ENCODE measurements at places on chromosomes 12 and 14.

DNA sequence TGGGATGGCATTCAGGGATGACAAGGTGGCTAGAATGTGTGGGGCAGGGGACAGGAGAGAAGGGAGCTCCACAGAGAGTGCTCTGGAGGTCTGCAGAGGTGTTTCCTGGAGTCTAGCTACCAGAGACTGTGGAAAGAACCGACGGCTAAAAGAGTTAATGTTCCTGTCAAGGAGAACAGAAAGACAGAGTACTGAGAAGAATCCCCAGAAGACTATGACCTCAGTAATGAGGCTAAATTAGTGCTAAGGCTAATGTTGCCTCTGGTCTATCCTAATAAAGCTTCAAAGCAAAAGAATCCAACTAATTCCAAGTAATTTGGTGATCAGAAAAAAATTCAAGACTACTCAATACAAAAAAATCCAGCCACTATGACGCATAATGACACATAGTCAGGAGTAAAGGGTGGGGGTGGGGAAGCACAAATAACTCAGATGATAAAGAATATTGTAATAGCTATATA, 44.7 kb downstream of the FERMT2 start:
- no peak for DNase-seq

DNA sequence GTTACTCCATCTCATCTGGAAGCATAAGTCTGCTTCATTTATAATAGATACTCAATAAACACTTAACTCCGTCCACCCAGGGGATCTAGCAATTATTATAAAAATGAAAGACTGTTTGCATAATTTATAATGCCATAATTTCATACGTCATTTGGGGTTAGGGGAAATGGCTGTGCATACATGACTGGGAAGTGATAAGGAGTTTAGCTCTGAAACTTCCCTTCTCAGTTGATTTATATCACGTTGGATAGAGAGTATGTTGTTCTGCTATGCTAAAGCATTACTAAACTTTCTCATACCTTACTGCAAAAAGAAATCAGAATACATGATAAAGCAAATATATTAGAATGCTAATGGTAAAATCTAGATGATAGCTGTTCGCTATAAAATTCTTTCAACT, 90.4 kb upstream of the DYNC1H1 start:
- DNase-seq: no peak

DNA sequence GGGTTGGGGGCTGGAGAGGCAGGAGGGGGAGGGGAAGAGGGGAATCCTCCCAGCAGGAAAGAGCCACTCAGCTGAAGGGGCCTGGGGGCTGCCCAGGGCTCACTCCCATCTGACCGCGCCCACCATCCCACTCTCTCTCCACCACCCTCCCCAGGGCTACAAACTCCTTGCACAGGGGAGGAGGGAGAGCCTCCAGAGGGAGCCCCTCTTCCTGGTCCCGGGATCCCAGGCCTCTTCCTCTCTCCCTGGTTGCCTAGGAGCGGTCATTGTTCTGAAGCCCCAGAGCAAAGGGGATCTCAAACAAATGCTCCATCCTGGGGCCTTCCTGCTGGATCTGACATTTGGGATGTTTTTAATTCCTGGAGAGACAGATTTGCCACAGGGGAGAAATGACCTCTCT, 39.8 kb upstream of the DLK1 start:
- no peak for DNase-seq

- DNase-seq: no peak
Observed at GRCh38 chr12:50275556-50275955, 7.8 kb downstream of the LIMA1 start.

GRCh38 chr12:112705037-112705632, 86.4 kb upstream of the RPH3A start:
- DNase-seq: no peak

GRCh38 chr12:48739618-48740269, 23.2 kb upstream of the CCNT1 start:
- DNase-seq: no peak

- no peak for DNase-seq
Observed at GRCh38 chr14:105531088-105531893, 4.9 kb downstream of the TMEM121 start.

DNA sequence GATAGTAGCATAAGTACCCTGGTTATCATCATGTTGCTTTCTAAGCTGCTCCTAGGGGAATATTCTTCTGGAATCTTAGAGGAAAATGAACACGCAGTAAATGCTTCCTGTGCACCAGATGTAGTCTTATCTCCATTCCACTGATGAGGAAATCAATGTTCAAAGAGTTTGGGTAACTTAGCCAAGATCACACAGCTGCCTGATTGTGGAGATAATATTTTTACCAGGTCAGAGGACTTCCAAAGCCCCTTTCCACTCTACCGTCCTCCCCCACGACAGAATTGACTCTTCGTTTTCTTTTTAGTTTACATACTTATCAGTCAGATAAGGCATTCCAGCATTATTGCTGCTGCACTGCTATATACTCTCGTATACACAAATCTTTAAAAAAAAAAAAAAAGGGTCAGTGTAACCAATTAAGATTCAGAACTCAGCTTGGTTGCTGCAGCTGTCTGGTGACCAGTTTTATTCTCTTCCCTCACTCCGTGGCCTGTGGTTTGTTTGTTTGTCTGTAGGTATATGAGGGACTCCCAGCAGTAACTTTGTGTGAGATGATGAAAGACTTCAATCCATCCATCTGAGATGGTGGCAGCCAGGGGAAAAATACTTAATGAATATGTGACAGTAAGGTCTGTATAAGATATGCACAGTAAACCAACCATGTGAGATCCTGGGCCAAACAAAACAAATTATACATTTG, 110.5 kb downstream of the TGFB3 start:
- no peak for DNase-seq

DNA sequence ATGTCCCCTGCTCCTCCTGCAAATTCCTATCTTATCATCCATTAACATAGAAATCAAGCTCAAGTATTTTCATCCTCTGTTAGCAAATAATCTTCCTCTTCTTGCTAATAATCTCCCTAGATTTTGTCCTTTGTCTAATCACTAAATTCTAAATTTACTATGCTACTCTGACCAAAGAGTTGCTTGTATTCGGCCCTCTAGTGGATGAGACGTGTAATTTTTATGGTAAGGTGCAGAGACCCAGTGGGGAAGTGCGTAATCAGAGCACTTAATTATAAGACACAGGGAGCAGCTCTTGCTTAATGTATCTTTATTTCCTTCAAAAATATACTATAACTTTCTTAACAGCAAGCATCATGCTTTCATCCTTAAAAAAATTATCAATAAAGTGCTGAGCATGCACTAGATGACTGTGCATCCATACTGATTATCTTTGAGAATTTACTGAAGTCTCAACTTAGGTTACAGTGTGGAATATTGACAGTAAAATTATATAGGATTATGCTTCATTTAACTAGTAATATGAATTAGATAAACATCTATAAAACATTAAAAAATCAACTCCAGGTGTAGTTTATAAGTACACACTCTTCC, 212.6 kb downstream of the SLC16A7 start:
- no peak for DNase-seq

- no peak for DNase-seq
Observed at GRCh38 chr14:99737956-99738667, 54.0 kb downstream of the CYP46A1 start.

- no peak for DNase-seq
Observed at GRCh38 chr12:106759526-106760183, 14.8 kb upstream of the RIC8B start.

- DNase-seq: no peak
Observed at GRCh38 chr14:102126807-102127455, 12.8 kb upstream of the WDR20 start.

DNA sequence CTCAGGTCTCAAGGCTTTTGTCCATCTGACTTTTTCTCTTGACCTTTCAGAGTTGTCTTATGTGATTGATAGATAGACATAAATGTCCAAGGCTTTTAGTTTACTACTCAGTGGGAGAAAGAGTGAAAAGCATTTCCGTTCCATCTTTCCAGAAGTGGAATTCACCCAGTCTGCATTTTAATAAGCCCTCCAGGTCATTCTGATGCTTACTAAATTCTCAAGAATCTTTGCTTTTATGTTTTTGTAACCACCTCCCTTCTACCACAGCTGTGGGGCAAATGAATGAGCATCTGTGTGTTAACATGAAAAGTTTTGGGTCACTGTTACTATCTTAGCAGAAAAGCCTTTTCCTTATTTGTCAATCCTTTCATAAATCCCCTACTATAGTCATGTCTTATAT, 251.4 kb downstream of the LRIG3 start:
- no peak for DNase-seq

DNA sequence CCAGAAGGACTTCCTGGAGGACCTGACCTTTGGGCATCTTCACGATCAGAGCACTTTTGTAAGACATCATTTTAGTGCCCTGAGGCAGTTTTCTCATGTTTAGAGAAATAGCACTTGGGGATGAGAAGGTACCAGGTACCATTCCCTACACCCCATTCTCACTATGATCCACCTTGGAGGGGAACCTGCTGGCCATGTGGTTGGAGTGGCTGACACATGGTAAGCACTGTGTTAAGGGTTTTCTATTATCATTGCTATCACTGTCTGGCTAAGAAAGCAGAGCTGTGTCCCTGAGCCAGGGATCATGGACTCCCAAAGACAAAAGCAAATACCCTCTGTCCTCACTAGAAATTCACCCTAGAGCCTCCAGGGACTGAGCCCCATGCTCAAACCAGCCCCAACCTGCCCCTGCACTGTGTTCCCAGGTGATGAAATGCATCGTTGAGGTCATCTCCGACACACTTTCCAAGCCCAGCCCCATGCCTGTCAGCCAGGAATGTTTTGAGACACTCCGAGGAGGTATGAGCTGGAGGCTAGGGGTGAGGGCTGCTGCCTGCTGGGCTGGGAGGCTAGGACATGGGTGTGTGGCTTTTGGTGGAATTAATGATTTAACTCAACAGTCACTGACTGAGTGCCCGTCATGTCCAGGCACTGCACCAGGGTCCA, 3.4 kb downstream of the CHGA start:
- no peak for DNase-seq

GRCh38 chr12:66900616-66901015, 221.7 kb upstream of the GRIP1 start:
- no peak for DNase-seq

GRCh38 chr12:31887109-31887811, 72.0 kb upstream of the RESF1 start:
- no peak for DNase-seq

DNA sequence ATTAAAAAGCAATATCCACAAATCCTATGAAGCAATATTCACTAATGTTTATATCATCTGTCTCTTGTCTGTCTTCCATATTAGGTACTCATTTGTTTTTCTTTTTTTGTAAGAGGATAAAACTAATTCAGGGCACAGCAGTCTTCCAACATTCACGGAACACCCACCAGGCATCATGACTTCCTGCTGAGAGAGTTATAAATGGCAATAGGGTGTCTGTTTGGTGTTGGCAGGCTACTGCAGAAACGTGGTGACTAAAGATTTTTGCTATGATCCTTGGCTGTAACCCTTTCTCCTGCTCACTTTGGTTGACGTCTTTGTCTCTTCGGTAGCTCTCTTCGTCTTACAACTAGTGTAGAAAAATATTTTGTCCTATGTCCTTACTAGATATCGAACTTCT, 860.6 kb upstream of the MGAT4C start:
- no peak for DNase-seq

DNA sequence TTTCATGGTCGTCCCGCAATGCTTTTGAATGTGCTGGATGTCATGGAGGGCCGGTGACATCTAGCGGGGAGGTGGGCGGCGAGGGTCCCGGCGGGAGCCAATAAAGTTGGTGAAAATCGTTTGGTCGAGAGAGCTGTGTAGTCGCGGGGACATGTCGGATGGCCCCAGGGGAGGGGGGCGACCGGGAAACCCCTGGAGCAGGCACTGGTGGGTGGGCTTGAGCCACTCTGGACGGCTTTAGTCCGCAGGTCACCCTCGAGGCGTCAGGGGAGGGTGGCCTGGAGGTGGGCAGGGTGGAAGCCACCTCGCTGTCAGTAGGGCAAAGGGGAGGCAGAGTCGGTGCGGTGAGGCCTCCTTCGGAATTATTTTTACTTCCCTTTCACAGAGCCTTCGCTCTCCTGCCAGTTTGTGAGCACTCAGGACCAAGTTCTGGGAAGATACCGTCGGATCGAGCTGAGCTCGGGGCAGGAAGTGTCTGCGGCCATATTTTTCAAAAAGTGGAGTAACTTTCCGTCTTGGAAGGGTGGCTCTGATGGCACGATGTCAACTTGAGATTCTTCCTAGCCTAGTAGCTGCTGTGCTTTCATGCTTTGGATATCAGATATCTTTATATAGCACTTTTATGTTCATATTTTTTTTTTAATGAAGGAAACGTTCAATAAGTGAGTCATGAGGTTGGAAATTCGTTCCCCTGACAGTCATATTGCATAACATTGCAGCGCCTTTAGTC, 28.2 kb downstream of the WBP11 start:
- no peak for DNase-seq

- DNase-seq: no peak
Observed at GRCh38 chr14:79515158-79515557, 696.1 kb downstream of the DIO2 start.

GRCh38 chr12:25151476-25151875, 43.5 kb downstream of the DNAI7 start:
- no peak for DNase-seq

DNA sequence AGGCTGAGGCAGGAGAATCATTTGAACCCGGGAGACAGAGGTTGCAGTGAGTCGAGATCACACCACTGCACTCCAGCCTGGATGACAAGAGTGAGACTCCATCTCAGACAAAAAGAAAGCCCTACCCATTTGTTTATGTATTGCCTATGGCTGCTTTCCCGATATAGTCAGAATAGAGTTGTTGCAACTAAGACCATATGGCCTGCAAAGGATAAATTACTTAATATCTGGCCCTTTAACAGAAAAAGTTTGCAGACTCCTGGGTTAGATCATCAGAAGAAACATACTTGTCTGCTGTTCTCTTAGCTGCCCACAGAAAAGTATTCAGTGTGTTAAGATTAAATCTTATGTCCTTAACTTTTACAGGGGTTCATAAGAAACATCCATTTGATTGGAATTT, 122.4 kb upstream of the VASH1 start:
- no peak for DNase-seq

- DNase-seq: no peak
Observed at GRCh38 chr14:32068708-32069107, 8.4 kb upstream of the ARHGAP5 start.

DNA sequence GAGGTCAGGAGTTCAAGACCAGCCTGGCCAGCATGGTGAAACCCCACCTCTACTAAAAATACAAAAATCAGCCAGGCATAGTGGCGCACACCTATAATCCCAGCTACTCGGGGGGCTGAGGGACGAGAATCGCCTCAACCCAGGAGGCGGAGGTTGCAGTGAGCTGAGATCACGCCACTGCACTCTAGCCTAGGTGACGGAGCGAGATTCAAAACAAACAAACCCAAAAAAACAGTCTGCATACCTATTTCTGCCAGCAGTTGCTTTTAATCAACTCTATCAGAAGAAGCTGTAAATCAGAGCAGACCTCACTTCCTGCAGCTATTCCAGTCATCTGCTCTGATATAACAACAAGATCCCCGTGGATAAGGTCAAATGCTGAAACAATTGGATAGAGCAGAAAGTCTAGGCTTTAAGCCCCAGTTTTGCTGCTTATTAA, 50.5 kb downstream of the LIMA1 start:
- no peak for DNase-seq

DNA sequence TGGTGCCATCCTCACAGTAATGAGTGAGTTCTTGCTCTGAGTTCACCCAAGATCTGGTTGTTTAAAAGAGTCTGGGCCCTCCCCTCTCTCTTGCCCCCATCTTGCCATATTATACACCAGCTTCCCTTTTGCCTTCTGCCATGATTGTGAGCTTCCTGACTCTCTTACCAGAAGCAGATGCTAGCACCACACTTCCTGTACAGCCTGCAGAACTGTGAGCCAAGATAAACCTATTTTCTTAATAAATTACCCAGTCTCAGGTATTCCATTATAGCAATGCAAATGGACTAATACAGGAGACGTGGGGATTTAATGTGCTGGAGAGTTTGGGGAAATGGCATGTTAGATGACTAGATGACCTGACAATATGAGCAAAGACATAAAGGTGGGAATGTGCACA, 12.8 kb downstream of the SLC4A8 start:
- DNase-seq: no peak

Data from stimulated activated CD4-positive, alpha-beta T cell treated with anti-CD3 and anti-CD28 coated beads, Interleukin-15, amount 100 ng/mL, for 1 hour (primary cell).